ENCODE measurements at places on chromosomes 4 and X.

DNA sequence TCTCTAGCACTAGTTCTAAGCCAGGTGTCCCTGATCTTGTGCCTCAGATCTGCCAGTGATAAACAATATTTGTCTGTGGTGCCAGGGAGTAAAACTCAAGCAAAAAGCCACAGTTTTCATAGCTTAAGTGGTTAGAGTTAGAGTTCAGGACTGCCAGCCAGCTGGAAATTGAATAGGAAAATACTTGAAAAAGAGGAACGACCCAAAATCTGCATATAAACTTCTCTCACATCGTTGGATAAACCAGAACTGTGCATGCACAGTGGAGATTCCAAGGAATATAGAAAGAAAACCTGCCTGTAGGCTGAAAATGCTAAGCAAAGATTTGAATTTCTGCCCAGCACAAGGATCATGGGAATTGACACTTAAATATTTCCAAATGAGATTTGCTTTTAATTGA, 35.0 kb upstream of the GNPDA2 start:
- DNase-seq, result no peak

GRCh38 chrX:41033299-41033698, 51.9 kb upstream of the USP9X start:
- DNase-seq, result no peak

- peak; percentile 20 for DNase-seq
These were observed 5.6 kb upstream of the CT45A1 start for GRCh38 chrX:135707880-135708279.

DNA sequence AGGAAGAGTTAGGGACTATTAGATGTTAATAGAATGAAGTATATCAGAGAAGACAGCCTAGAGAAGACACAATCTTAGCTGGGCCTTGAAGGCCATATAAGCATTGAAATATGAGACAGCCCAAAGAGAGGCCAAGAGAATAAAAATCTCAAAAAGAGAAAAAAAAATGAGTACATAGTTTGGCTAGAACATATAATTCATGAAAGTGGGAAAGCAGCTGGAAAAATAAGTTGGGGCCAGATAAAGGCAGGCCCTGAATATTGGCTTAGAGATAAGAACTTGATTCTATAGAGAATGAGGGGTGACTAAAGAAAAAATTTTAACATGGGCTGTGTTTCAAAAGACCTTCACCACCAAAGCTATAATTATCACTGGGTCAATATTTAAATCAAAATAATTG, 7.4 kb upstream of the UTP3 start:
- no peak for DNase-seq

DNA sequence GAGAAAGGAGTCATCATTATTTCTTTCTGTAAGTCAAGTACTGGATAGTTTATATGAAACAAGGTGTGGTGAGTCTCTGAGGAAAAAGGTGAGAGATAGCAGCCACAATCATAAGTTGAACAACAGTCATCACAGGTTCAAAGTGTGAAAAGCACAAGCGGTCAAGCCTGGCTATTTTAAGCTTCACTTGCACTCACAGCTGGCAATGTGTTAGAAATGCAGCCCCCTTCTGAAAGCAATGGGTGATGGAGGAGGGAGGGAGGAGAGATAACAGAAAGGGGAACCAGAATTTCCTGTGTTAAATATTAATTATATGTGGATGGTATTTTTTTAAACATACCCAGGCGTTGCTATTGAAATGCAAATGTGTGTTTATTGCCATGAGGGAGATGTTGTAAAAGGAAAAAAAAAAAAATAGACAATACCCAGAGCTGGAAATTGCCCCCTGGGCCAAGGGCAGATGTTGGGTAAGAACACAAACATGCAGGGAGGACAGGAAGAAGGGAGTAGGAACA, 26.9 kb upstream of the BMP3 start:
- no peak for DNase-seq

GRCh38 chrX:44828008-44828605, 15.7 kb upstream of the DUSP21 start:
- DNase-seq, result no peak

GRCh38 chr4:168319486-168320019, 1.0 kb upstream of the DDX60 start:
- no peak for DNase-seq

- no peak for DNase-seq
These were observed 221.3 kb downstream of the ANTXR2 start for GRCh38 chr4:79851625-79852304.

DNA sequence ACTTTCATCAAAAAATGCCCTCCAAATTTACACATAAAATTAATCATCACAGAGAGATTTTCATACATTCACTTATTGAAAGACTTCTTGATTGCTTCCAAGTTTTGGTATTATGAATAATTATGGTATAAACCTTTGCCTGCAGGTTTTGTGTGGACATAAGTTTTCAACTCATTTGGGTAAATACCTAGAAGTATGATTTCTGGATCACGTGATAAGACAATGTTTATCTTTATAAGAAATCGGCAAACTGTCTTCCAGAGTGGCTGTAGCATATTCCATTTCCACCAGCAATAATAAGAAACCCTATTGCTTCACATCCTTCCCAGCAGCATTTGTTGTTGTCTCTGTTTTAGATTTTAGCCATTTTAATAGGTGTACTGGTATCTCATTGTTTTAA, 1507.0 kb upstream of the IGFBP7 start:
- DNase-seq, result no peak

All from neural progenitor cell (in vitro differentiated cells).